PC-9 (cell line): ENCODE measurements at places on chromosomes 5 and 9.

DNA sequence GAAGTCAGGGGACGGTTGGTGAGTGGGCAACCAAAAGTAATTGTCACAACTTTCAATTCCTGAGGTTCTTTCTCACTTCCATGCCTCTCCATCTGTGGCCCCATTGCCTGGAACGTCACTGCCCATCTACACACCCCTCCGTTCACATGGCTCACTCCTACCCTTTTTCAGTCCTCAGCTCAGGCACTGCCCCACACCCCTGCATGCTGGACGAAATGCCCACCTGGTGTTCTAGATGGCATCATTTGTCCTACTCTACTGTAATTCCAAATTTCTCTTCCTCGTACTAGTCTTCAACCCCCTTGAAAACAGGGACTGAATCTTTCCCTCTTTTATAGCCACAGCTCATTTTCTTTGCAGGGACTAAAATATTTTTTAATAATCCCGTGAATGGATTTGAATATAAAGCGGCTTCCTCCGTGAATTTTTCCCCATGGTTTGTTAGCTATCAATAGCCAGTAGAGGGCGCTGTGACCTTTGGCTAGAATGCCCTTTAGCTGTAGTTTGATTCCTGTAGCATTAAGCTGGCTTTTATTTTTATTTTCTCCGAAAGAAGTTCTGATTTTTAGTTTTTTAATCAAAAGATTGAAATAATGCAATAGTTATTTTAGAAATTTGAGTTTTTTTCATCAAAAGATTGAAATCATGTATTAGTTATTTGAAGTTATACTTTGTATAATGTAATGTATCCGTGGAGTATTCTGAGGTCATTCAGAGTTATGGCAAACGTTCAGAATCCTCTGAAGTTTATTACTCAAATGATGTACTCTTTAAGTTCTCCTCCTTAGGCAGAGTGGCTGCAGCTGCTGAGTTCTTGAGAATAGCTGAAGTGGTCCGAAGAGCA lies 232.1 kb downstream of the SH3GL2 start:
- H3K27ac ChIP-seq, result no peak overlapping the region
- no peaks in the 10 kb centered on the region for H3K36me3 ChIP-seq
- H3K27me3 ChIP-seq, result no peaks in the 10 kb centered on the region
- DNase-seq, result peak; percentile 11
- H3K4me1 ChIP-seq, result no peaks in the 10 kb centered on the region

DNA sequence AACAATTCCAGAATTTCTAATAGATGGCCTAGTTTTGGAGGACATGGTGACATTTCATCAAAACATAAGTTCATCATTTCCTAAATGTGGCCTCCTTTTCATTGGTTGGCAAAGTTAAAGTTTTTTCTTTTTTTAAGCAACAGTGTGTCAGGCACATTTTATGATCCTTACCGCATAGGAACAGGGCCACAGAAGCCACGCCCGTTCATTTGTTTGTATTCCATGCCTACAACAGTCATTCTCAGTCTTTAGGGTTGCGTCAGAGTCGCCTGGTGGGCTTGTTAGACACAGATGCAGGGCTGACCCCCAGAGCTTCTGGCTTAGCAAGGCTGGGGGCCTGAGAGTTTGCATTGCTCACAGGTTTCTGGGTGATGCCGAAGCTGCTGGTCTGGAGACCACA lies 130.2 kb downstream of the HSD17B3 start:
- no peaks in the 10 kb centered on the region for H3K36me3 ChIP-seq
- DNase-seq, result no peak
- H3K27me3 ChIP-seq, result peaks cover 83% of the 10 kb centered on the region
- no peaks in the 10 kb centered on the region for H3K4me1 ChIP-seq
- no peak overlapping the region for H3K27ac ChIP-seq
- H3K4me3 ChIP-seq, result no peak overlapping the region

GRCh38 chr9:107940616-107941595 lies 451.3 kb upstream of the KLF4 start:
- H3K27ac ChIP-seq, result no peak overlapping the region
- no peaks in the 10 kb centered on the region for H3K27me3 ChIP-seq
- no peak for DNase-seq
- H3K4me1 ChIP-seq, result no peaks in the 10 kb centered on the region

- no peaks in the 10 kb centered on the region for H3K36me3 ChIP-seq
- H3K27me3 ChIP-seq, result no peaks in the 10 kb centered on the region
- no peak overlapping the region for H3K4me3 ChIP-seq
- H3K4me1 ChIP-seq, result peaks cover 32% of the 10 kb centered on the region
- no peak overlapping the region for H3K27ac ChIP-seq
These were observed 220.1 kb downstream of the PIK3R1 start for GRCh38 chr5:68435611-68436010.

- DNase-seq, result peak; percentile 94
- peaks cover 4% of the 10 kb centered on the region; the same call in 1 of the 2 replicates for H3K36me3 ChIP-seq
- H3K4me3 ChIP-seq, result peak within 1 kb of the TSS; percentile 74
- H3K27me3 ChIP-seq, result no peaks in the 10 kb centered on the region
- peak within 1 kb of the TSS; percentile 77 for H3K27ac ChIP-seq
These were observed at the start of gene RNF14 for GRCh38 chr5:141968914-141969608. Gene RNF14, plus strand, starts transcription at chr5:141969105. Its CDS starts 4,484 bp downstream, at chr5:141973589.

GRCh38 chr5:122392824-122393223 lies 80.8 kb downstream of the SNCAIP start:
- no peak overlapping the region for H3K4me3 ChIP-seq
- no peaks in the 10 kb centered on the region for H3K27me3 ChIP-seq
- H3K27ac ChIP-seq, result no peak overlapping the region
- no peaks in the 10 kb centered on the region for H3K4me1 ChIP-seq

DNA sequence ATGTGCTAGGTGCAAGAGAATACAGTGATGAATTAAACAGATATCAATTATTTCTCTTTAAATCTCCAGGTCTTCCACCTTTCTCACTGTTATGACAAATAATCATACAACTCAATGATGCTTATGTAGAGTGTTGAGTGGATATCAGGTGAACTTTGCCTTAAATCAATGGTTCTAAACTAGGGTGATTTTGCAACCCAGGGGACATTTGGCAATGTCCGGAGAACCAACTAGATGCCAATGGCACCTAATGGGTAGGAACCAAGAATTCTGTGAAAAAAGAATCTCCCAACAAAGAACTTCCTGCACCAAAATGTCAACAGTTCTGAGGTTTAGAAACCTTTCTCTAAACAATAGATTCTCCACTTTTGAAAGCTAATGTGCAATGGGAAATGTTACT lies 52.0 kb upstream of the GDNF start:
- no peak overlapping the region for H3K27ac ChIP-seq
- 0 out of 2 replicates have a peak, but pooled peaks cover 5% of the 10 kb centered on the region for H3K27me3 ChIP-seq
- H3K36me3 ChIP-seq, result no peaks in the 10 kb centered on the region
- H3K4me3 ChIP-seq, result no peak overlapping the region

GRCh38 chr5:132099076-132099748 lies 25.6 kb downstream of the CSF2 start:
- no peak for DNase-seq
- no peaks in the 10 kb centered on the region for H3K27me3 ChIP-seq
- no peak overlapping the region for H3K27ac ChIP-seq
- no peaks in the 10 kb centered on the region for H3K36me3 ChIP-seq
- peaks cover 66% of the 10 kb centered on the region for H3K4me1 ChIP-seq
- H3K4me3 ChIP-seq, result no peak overlapping the region

GRCh38 chr5:156918311-156918845 lies 44.6 kb downstream of the TIMD4 start:
- DNase-seq, result no peak
- H3K4me3 ChIP-seq, result no peak overlapping the region
- H3K4me1 ChIP-seq, result no peaks in the 10 kb centered on the region

DNA sequence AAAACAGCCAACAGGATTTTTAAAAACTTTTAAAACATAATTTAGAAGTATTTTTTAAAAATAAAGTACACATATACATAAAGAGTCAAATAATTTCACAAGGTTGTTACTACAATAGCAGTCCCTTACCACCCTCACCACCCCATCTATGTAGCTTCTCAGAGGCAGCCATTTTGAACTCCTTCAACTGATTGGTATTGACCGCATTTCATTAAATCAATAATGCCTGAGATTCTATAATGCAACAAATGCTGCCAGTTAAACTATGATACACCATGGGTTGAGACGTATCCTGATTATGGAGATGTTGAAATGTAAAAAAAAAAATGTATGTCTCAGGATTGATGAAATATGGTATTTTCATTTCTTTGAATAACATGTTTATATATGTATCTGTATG lies 78.8 kb downstream of the PCSK1 start:
- no peaks in the 10 kb centered on the region for H3K27me3 ChIP-seq
- no peaks in the 10 kb centered on the region for H3K36me3 ChIP-seq
- no peak overlapping the region for H3K27ac ChIP-seq

- no peak for DNase-seq
- H3K36me3 ChIP-seq, result no peaks in the 10 kb centered on the region
- no peaks in the 10 kb centered on the region for H3K4me1 ChIP-seq
- no peaks in the 10 kb centered on the region for H3K27me3 ChIP-seq
- H3K4me3 ChIP-seq, result no peak overlapping the region
These were observed 182.5 kb downstream of the FRMD3 start for GRCh38 chr9:83355729-83356151.

DNA sequence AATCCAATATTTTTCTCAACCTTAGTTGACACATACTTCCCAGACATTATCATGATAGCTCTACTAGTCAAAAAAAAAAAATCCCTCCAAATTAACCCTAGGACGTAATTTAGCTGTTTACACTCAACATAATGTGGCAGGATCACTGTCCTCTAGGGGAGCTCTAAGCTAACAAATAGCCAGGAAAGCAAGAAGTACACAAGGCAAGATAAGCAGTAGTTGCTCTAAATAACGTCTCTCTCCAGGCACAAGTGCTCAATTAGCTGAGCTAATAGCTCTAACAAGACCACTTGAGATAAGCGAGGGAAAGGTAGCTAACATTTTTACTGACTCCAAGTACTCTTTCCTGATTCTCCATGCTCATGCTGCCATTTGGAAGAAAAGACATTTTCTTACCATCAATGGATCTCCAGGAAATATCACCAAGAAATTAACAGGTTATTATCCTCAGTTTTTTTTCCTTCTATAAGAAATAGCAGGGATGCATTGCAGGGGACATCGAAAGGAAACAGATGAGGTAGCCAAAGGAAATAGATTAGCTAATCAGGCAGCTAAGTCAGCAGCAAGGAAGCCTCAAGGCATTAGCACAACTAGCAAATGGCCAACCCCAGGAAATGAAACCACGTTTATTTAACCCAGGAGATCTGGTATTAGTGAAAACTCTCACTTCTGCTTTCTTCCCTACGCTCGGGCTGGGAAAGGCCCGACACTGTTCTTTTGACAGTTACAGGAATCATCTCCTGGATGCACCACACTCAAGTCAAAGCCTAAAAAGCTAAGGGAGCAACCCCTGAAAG lies 614.1 kb downstream of the PTPRD start:
- no peak for DNase-seq
- H3K4me1 ChIP-seq, result no peaks in the 10 kb centered on the region
- H3K27me3 ChIP-seq, result no peaks in the 10 kb centered on the region
- H3K36me3 ChIP-seq, result no peaks in the 10 kb centered on the region
- H3K4me3 ChIP-seq, result no peak overlapping the region

- H3K27ac ChIP-seq, result no peak overlapping the region
- no peak overlapping the region for H3K4me3 ChIP-seq
- no peaks in the 10 kb centered on the region for H3K4me1 ChIP-seq
- H3K36me3 ChIP-seq, result no peaks in the 10 kb centered on the region
- no peak for DNase-seq
These were observed 2.0 kb downstream of the ENHO start for GRCh38 chr9:34520505-34521385.

DNA sequence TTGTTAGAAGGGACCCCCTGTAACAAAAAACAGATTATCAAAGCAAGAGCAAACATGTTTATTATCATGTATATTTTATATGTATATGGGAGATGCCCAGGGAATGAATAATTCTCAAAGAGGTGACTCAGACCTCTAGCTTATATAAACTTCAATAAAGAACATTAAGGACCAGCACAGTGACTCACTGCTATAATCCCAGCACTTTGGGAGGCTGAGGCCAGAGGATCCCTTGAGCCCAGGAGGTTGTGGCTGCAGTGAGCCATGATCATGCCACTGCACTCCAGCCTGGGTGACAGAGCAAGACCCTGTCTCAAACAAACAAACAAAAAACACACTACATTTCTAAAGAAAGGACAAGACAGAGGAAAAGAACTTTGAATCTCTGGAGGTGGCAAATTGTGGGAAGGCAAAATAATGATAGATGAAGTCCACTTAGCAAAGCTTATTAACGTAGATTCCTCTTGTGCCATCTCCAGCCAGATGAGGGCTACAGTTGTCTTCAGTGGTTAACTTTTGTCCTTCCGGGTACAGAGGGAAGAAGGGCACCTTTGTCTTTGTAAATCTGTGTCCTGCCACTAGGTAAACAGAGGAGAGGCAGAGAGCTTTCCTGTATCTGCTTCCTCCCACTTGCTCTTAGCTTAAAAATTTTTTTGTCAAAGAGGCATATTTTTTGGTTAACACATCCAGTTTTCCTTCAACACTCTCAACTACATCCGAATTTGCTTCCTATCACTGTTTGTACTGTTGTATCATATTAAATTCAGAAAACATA lies 7.5 kb upstream of the RFK start:
- no peak overlapping the region for H3K4me3 ChIP-seq
- no peaks in the 10 kb centered on the region for H3K27me3 ChIP-seq
- peak overlapping the region; percentile 83 for H3K27ac ChIP-seq
- peaks cover 37% of the 10 kb centered on the region for H3K4me1 ChIP-seq
- H3K36me3 ChIP-seq, result no peaks in the 10 kb centered on the region

- no peak overlapping the region for H3K4me3 ChIP-seq
- H3K27ac ChIP-seq, result no peak overlapping the region
- H3K27me3 ChIP-seq, result no peaks in the 10 kb centered on the region
- H3K4me1 ChIP-seq, result no peaks in the 10 kb centered on the region; the same call in 1 of the 2 replicates
- no peak for DNase-seq
These were observed 117.5 kb upstream of the SHB start for GRCh38 chr9:38186404-38187115.

DNA sequence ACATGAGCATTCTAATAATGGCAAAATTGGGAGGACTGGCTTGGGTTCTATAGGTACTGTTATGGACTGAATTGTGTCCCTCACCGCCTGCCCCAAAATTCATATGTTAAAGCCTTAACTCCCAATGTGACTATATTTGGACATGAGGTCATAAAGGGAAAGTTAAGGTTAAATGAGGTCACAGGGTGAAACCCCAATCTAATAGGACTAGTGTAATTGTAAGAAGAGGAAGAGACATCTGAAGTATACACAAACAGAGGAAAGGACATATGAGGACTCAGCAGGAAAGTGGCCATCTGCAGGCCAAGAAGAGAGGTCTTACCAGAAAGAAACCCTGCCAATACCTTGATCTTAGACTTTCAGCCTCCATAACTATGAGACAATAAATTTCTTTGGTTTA lies 23.1 kb downstream of the RNF180 start:
- no peak overlapping the region for H3K27ac ChIP-seq
- no peaks in the 10 kb centered on the region for H3K36me3 ChIP-seq
- no peak for DNase-seq
- no peaks in the 10 kb centered on the region for H3K27me3 ChIP-seq
- no peak overlapping the region for H3K4me3 ChIP-seq

GRCh38 chr5:157761690-157762621 lies 18.4 kb downstream of the LSM11 start:
- no peaks in the 10 kb centered on the region for H3K27me3 ChIP-seq
- no peak overlapping the region for H3K4me3 ChIP-seq
- no peaks in the 10 kb centered on the region for H3K4me1 ChIP-seq
- DNase-seq, result peak; percentile 30
- no peak overlapping the region for H3K27ac ChIP-seq

DNA sequence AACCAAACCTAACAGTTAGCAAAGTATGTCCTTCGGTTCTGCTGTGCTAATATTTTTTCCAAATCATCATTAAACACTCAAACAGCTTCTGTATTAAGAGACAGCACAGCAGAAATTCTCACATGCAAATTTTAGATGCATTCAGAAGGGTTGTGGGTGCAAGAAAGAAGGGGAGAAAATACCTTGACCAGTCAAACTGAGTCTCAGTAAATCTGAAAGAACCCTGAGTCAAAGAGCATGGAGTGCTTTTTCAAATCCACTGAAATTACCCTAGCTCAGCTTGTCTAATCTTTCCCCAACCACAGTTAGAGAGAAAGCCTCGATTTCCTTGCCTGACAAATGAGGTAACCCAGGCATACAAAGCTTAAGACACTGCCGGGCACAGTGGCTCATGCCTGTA lies 55.1 kb downstream of the RETREG1 start:
- H3K27me3 ChIP-seq, result peaks cover 14% of the 10 kb centered on the region; the same call in 1 of the 2 replicates
- H3K36me3 ChIP-seq, result no peaks in the 10 kb centered on the region
- no peaks in the 10 kb centered on the region for H3K4me1 ChIP-seq
